ENCODE measurements at places on chromosomes 7 and 10. TPM values are rescaled to one million over a fixed set of nuclear protein-coding genes. Genes with fewer than 3 reads are reported as not detected.

DNA sequence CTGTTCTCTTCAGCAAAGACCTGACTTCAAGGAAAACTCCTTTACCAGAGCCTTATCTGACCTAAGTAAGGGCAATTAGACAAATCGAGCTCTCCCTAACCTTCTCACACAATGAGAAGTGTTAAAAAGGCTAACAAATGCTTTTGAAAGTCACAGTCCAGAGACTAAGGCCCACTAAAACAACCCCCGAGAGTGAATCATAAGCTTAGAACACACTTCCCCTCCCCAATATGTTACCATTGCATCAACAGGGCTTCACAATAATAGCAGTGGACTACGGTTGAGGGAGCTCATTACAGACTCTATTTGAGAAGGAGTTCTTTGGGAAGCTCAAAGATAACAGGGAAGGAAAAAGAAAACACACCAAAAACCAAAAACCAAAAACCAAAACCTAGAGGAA lies 28.6 kb upstream of the ZEB1 start:
- no peak for DNase-seq

DNA sequence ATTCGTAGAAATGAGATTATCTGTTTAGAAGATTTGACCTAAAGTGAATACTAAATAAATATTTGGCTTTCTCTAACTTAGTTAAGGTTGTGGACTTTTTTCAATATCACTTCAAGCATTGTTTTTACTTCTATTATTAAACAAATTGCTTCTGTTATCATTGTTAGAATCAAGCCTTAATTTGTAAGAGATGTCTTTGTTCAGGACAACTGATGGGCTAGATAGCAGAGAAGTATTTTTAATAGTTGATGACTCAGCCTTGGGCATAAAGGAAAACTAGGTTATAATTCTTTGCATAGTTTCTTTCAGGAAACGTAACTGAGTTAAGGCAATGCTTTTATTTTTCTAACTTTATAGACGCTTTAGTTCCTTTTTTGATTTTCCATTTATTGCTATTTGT lies 128.8 kb upstream of the SMIM30 start:
- DNase-seq, result peak; percentile 10

GRCh38 chr10:104659809-104660208 lies 18.7 kb downstream of the SORCS3 start:
- no peak for DNase-seq

GRCh38 chr7:23093111-23093510 lies 12.5 kb upstream of the KLHL7 start:
- DNase-seq, result peak; percentile 18

DNA sequence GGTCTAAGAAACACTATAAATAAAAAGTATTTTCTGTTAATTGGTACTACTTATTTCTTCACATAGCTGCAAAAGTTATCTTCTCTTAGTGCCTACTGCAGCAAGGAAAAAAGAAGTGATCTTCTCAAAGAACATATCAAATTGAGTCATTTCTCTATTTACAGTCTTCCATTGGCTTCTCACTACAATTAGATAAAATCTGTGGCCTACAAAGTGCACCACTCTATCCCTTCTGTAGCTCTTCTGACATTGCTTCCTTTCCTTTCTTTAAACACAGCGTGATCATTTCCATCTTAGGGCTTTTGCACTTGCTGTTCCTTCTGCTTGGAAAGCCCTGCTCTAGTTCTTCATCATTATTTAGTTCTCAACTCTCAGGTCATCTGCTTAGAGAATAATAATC lies 44.7 kb downstream of the MXI1 start:
- DNase-seq, result no peak

DNA sequence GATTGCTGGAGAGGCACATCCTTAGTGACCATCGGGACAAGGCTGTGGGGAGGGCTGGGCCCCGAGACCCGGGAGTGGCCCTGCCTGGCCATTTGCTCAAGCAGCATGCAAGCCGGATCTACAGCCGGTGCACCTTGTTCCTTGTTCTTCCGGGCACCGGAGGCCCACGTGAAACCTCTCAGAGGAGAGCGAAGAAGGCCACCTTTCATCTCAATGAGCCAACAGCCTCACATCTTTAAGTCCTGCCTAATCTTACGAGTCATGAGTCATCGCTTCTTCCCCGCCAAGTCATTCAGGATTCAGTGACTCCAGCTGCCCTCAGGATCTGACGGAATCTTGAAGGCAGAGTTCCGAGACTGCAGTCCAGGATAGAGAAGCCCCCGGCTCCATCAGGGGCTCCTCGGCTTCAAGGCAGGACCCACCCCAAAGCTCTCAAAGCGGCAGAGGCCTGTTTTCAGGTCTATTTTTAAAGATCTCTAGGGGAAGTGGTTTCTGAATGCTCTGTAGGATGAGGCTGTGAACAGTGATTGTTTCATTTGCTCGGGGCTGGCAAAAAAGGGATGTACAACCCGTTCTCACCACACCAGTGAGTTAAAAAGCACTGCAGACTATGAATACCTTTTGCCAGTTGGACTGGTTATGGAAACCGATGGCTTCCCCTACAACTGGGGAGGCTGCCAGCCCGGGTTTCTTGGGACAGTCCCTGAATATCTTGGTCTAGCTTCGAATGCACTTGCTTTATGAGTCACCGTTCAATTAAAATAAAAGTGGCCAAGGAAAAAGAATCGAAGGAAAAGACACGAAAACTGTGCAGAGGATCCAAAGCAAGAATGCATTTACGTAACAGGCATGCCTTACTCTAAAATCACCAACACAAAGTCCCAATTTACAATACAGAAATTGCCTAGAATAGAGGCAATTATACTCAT lies 57.2 kb upstream of the ECHDC3 start:
- DNase-seq, result peak; percentile 84

DNA sequence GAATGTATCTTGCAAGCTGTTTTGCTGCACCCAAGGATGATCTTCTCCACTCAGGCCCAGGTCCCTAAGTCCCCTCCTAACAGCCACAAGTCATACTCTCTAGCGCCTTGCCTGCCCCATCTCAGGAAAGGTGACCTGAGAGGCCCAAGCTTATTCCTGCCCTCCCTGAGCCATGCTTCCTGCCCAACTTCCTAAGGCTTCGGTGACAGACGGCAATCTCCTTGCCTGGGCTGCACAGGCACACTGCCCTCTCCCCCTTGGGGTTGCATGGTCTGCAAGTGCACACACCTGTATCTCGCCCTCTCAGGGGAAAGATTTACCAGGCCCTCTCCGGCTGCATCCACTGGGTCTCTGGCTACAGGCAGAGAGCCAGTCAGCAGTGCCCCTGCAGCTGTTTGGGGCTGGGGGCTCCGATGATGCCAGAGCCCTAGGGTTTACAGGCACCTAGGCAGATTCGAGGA lies 771 bp upstream of the ADIRF start:
- DNase-seq, result no peak

C10orf53 gene
- total RNA-seq, result not detected

DNA sequence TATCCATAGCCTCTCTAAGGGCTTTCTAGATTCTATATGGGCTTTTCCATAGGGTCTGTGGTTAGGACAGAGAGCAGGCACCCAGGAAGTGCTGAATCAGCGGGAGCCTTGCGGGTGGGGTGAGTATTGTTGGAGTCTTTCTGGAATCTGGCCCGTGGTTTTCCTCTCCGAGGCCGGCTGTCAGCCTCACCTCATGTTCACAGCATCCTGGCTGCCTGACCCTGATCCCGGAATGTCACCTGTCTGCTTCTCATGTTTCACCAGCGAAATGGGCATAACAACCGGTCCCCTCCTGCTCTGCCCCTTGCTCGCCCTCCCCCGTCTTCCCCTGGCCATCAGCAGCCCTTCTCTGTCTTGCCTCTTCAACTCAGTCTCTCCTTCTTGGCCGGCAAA lies 36.5 kb downstream of the DDIT4 start:
- DNase-seq, result peak; percentile 49

CYP2C18 gene
- total RNA-seq, result not detected

ENTPD1 gene
- 0.02 TPM for total RNA-seq

DNA sequence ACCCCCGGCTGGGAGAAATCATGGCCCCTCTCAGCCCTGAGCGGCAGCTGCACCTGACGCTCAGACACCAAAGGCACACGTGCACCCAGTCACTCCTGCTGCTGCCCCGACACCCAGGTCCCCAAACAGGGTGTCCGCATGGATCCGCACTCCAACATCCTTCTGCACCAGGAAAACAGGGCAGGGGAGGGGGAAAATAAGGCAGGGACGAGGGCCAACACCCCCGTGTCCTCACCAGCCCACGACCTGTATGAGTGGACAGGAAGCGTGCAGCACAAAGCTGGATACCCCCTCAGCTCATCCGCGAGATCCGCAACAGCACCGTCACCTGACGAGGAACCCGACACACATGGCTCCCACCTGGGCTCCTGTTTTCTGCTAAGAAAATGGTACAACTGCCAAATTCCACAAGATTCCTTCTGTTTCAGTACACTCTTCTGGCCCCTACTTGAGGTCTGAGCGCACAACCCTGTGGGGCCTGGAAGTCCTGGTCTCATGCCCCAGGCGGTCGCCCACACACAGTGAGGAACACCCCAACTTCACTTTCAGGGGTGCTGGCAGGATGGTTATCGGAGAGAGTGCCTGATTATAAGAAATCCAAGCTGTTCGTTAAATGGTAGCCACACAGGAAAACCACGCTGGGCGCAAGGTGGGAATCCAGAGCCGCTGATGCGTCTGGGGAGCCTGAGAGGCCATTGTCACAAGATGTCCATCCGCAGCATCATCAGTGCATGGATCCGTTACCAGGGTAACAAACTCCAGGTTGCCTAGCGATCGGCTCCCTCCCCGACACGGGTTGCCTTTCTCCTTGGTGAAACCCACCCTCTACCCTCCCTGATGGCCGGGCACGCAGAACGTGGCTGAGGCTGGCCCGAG lies 63.6 kb downstream of the ZRANB1 start:
- DNase-seq, result no peak

GRCh38 chr7:116802746-116803152 lies 59.6 kb upstream of the CAPZA2 start:
- peak; percentile 89 for DNase-seq

DNA sequence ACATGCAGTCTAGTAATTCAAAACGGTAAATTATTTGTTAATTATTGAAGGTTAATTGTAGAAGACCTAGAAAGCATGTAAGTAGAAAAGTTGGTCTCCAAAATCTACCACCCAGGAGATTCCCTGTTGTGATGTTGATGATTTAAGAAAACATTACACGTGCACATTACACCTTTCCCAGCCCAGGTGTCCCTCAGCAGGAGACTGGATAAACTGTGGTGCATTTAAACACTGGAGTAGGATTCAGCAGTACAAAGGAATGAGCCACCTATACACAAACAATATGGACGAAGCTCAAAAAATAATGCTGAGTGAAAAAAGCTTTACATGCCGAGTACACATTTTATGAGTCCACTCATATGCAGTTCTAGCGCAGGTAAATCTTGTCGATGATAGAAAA lies 109.0 kb upstream of the STARD3NL start:
- DNase-seq, result no peak

GRCh38 chr7:128032605-128033235 lies 1.5 kb upstream of the LRRC4 start:
- no peak for DNase-seq

DNA sequence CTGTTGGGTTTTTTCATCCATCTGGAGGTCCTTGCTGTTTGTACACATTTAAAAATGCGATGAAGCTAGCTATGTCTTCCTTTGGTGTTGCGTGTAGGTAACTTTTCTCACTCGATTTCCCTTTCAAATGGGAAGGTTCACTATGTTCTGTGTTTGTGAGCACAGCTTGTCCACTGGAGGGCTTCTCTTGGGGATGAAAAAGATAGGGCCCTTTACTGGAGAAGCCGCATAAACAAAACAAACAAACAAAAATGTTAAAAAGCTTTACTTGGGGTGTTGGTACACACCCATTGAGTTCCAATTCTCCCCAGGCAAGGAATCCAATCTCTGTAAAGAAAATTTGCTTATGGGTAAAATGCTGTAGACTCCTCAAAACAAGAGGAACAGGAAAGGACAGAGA lies 23.4 kb downstream of the CYTH3 start:
- DNase-seq, result no peak

DNA sequence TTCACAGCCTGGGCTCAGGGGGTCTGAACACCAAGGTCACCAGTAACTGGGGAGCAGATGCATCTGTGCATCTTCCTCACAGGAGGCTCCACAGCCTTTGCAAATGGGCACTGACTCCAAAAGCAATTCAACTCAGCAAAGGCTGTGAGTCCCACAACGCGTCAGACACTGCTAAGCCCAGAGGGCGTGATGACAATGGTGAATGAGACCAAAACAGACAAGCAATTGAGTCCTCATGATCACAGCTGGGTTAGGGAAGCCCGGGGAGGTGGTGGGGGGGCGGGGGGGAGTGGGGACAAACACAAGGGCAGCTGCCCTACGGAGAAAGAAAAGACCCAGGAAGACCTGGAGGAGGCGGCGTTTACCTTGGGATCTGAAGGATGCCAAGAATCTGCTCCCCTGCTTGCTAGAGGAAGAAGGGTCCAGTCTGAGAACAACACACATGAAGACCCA lies 61.6 kb upstream of the RNF32 start:
- DNase-seq, result no peak

CLDN15 gene
- 1.7 TPM for total RNA-seq

C7orf57 gene
- 0.62 TPM for total RNA-seq

DNA sequence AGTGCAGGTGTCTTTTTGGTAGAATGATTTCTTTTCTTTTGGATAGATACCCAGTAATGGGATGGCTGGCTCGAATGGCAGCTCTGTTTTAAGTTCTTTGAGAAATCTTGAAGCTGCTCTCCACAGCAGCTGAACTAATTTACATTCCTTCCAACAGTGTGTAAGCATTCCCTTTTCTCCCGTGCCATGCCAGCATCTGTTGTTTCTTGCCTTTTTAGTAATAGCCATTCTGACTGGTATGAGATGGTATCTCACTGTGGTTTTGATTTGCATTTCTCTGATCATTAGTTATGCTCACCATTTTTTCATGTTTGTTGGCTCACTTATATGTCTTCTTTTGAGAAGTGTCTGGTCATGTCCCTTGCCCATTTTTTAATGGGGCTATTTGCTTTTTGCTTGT lies 486.3 kb downstream of the GALNT17 start:
- peak; percentile 74 for DNase-seq

ANKRD61 gene
- total RNA-seq, result 1.2 TPM

DKK1 gene
- total RNA-seq, result 355 TPM

GRCh38 chr7:101125989-101126650 lies 784 bp upstream of the SERPINE1 start:
- peak; percentile 97 for DNase-seq

PHTF2 gene
- 46.0 TPM for total RNA-seq

DNA sequence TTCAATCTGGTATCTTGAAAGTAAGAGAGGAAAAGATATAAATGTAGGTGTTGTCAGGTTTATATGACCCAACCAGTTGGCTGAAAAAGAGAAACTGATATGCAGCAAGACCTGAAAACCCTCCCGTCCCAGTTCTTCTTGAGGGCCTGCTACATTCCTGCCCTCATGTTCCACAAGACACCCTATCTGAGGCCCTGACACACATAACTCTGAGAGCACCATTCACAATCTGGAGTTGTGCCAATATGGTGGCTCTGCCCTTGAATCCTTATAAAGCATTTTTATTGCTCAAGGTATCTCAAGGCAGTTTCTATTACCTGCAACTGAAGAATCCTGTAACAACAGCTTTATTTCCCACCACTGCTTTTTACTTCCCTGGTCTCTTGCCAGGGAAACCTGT lies 17.0 kb downstream of the XPNPEP1 start:
- no peak for DNase-seq

- DNase-seq, result no peak
Measured at GRCh38 chr10:6070660-6071059, 8.5 kb upstream of the IL2RA start.

NFE2L3 gene
- total RNA-seq, result 38.2 TPM
